Immature natural killer cell (primary cell): ENCODE measurements at places on chromosomes 1 and 21.

GRCh38 chr1:114770989-114771388 is 9.5 kb downstream of the SIKE1 start:
- no peak for DNase-seq

- no peak for DNase-seq
These were observed 167.0 kb downstream of the TSEN15 start for GRCh38 chr1:184218458-184219075.

GRCh38 chr1:64678366-64678765 is 66.5 kb upstream of the RAVER2 start:
- no peak for DNase-seq

- DNase-seq, result no peak
These were observed 18.2 kb downstream of the RCAN1 start for GRCh38 chr21:34596561-34597271.

- DNase-seq, result no peak
These were observed 6.7 kb downstream of the TAF1A start for GRCh38 chr1:222583079-222583478.
